ENCODE measurements at places on chromosomes 6 and 20. TPM values are rescaled to one million over a fixed set of nuclear protein-coding genes. Genes with fewer than 3 reads are reported as not detected.

KCNK15 gene
- 0.67 TPM for total RNA-seq

LRRC73 gene
- total RNA-seq = 0.34 TPM

TCF15 gene
- total RNA-seq = not detected

GRIK2 gene
- total RNA-seq = 24.4 TPM

MUC22 gene
- not detected for total RNA-seq

GNMT gene
- total RNA-seq = not detected

LHFPL5 gene
- total RNA-seq = not detected

ALDH5A1 gene
- total RNA-seq = 2.3 TPM

IRAK1BP1 gene
- total RNA-seq = 5.5 TPM

COX4I2 gene
- total RNA-seq = not detected

CD24 gene
- 0.73 TPM for total RNA-seq

C6orf58 gene
- total RNA-seq = 2.2 TPM

CRYBG1 gene
- 0.46 TPM for total RNA-seq

KCNB1 gene
- total RNA-seq = not detected

MYLK2 gene
- total RNA-seq = under 0.01 TPM

ADGB gene
- total RNA-seq = not detected

GPR6 gene
- total RNA-seq = not detected

PREX1 gene
- 8.3 TPM for total RNA-seq

Data from melanocyte of skin (primary cell).